ENCODE measurements at places on chromosomes 7 and 10.

DNA sequence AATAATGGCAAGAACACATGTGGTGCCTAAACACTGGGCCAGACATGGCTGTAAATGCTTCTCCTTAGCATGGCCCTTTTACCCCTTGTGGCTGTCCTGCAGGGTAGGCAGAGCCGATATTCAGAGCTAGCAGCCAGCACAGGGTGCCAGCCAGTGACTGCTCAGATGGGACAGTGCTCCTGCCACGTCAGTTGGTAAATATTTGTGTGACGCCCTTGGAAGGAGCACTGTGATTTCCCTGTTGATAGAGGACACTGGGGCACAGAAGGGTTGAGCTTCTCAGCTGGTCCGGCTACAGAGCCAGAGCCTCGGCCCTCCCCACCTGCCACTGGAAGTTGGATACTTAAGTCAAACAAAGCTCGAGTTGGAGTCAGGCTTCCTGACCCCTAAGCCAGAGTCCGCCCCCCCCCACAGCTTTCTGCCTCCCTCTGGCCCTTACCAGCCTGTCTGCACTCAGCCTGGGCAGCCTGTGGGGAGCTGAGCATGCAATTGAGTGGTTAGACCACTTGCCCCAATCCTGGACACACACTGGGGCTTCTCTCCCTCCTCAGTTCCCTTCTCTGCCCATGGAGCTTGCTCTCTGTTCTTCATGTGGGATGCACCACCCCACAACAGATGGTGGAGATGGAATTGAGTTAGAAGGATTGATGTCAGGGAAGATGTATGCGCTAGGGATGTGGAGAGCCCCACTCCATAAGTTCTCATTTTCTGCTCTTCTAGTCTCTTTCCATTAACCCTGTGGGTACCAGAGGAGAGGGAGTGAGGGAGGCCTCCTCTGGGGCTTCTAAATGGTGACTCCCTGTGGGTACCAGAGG is 350.8 kb downstream of the PLXNA4 start:
- no peak for DNase-seq

DNA sequence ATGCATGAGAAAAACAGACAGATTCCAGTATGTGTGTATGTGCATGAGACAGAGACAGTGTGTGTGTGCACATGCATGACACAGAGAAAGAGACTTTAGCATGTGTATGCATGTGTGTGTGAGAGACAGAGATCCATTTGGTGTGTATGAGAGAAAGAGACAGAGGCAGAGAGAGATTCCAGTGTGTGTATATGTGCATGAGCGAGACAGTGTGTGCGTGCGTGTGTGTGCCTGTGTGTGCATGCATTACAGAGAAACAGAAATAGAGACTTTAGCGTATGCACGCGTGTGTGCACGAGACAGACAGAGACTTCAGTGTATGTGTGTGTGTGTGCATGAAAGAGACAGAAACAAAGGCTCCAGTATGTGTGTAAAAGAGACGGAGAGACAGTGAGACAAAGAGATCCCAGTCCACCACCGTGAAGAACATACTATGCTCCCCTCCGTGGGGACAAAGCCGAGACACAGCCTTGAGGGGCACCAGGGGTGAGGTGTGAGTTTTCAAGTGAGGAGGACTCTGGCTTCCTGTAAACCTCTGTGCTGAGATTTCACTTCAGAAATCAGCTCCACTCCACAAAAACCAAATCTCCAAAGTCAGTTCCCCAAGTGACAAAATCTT is 188.9 kb downstream of the GRID1 start:
- DNase-seq = no peak

GRCh38 chr10:33010132-33011037 is 52.4 kb upstream of the ITGB1 start:
- DNase-seq = no peak

- DNase-seq = no peak
Measured at GRCh38 chr10:49114718-49115014, 656 bp downstream of the VSTM4 start.

DNA sequence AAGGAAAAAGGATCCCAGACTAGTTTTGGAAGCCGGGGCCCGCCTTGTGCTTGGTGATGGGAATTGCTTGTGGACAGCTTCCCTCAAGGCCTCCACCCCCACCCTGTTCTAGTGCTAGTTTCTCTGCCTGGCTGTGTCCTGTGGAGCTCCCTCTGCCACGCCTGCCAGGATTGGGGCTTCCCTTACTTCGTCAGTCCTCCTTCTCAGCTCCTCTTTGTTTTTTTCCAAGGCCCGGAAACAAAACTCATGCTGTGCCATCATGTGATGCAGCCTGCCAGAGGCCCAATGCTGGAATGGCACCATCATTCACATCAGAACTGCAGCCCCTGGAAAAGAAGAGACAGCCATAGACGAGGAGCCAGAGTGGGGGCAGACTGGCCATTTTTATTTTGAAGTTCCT is 11.2 kb downstream of the YKT6 start:
- no peak for DNase-seq

DNA sequence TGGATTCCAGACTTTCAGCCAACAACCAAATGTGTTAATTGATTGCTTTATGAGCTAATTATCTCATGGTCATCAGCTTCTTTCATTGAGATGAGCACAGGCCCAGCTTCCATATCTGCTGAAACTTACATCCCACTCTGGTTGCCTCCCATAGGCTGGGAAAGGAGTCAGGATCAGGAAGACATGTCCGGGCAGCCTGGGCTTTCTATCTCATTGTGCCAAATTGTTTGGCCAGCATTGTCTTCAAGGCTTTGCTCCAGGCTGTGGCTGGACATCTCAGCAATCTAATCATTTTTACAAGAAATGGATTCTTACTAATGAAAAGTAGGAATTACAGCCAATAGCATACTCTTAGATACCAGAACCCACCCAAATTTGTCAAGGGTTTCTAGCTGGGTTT is 295.2 kb downstream of the CXCL12 start:
- no peak for DNase-seq

DNA sequence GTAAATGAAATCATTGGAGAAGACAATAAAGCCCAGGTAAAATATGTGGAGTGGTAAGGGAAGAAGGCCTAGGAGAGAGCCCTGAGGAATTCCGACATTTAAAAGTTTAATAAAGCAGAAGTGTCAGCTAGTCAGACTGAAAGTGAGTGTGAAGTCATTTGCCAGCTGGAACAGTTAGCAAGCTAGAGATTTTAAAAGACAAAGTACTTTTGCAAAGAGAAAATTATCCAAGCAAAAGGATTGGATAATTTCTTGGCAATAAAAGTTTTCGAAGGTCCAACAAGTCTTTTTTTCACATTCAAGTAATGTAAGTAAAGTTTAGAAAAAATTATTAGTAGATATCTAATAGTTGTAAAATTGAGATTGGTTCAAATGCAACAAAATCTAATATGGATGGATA is 27.1 kb upstream of the SEMA3C start:
- no peak for DNase-seq

GRCh38 chr7:159033473-159033825 is 111.2 kb downstream of the VIPR2 start:
- no peak for DNase-seq

- no peak for DNase-seq
Measured at GRCh38 chr7:25305831-25306230, 77.5 kb upstream of the NPVF start.

GRCh38 chr7:112495810-112496462 is 15.1 kb downstream of the LSMEM1 start:
- no peak for DNase-seq

GRCh38 chr10:61992059-61992460 is 90.6 kb downstream of the ARID5B start:
- DNase-seq = no peak

DNA sequence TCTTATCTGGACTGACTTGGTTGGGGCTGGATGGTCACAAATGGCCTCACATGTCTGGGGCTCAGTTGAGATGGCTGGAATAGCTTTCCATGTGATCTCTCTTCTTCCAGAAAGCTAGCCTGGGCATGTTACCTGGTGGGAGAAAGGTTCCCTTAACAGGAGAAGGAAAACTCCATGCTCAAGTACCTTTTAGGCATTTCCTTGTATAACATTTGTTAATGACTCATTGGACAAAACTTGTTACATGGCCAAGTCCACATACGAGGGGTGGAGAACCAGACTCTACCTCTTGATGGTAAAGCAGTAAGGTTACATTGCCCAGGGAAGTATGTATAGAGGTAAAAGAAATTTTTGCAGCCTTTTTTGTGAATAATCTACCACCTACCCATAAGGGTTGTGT is 826.4 kb downstream of the LRMDA start:
- DNase-seq = no peak

Data from activated T-cell treated with anti-CD3 and anti-CD28 coated beads, Interleukin-2, amount 50 U/mL, for 24 hours (primary cell).